ENCODE measurements at places on chromosomes 2 and 18.

DNA sequence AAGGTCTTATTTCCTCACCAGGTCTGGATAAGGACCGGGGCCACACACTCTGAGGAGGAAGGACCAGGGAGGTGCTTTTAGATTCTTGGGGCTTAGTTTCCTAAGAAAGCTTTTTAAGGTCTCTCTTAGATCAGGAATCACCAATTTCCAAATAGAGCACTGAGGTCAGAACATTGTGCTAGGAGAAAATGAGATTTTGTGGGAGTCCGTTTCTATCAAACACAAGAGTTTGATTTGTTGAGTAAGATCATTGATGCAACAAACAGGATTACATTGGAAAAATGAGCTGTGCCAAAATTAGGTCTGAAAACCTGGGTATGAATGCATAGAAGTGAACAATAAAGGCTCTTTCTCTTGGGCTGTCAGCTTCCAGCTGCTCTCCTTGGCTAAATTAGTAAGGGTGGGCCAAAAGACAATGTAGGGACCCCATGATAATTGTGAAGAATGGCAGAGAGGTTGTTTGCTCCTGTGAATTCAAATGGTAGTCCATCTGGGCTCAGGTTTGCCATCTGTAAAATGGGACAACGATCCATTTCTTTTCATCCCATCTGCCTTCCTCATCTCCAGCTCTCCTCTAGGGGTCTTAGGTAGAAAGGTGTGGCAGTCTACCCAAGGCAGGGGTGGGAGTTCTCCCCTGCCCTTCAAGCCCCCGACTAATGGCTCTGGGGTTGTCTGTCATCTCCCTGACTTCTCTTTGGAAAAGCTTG lies 20.0 kb downstream of the IGFBP2 start:
- no peak for DNase-seq

DNA sequence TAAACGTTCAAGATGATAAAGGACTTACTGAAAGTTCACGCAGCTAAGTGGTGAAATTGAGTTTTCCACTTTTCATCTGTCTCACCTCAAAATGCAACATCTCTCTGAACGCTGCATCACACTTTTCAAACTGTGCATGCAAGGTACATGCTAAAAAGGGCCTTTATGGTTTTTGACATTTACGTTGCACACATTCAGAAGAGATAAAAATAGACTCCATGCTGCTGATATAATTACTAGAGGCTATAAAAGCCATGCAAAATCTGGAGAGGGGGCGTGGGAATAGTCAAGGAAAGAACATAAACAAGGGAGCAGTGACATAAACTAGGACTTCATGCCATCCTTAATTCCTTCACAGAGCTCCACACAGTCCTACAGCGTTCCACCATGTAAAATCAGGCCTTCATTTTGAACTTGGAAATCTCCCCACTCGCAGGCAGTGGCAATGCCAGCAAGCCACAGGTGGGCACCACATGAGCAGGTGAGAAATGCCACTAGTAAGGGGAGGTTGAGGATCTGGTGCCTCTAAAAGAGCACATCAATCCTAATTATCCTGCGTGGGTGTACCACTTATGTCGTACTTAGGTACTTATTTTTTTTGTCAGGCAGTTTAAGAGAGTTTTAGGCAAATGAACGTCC lies 71.4 kb downstream of the ZEB2 start:
- no peak for DNase-seq

- peak; percentile 24 for DNase-seq
Measured at GRCh38 chr2:241064008-241064801, 37.9 kb downstream of the MTERF4 start.

- DNase-seq: no peak
Measured at GRCh38 chr2:101265893-101266499, 13.3 kb downstream of the CNOT11 start.

- DNase-seq: no peak
Measured at GRCh38 chr2:188381614-188382013, 89.9 kb downstream of the GULP1 start.

- no peak for DNase-seq
Measured at GRCh38 chr2:222332116-222332515, 33.3 kb upstream of the PAX3 start.

- no peak for DNase-seq
Measured at GRCh38 chr2:190607657-190608357, 41.1 kb upstream of the NAB1 start.

GRCh38 chr18:75231053-75231406 lies 20.4 kb downstream of the TSHZ1 start:
- DNase-seq: no peak

DNA sequence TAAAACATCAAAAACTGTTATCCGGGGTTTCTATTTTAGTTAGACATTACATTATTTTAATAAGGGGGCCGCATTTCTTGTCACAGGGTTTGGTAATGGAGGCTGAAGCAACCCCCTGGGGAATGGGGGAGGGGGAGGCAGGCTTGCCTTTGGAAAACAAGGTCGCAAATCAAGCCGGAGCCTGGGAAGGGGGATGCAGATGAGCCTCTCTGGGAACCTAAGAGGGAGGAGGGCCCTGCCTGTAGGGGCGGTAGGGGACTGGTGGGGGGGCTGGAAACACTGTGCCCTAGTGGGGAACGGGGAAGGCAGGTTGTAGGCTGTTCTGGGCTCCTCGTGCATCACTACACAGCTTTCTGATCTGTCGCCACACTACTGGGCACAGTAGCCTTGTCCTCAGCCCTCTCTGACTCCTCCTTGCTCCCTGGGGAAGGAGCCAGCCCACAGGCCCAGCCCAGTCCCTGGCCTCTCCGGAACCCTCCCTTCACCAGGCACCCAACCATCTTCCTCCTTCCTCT lies 170.2 kb upstream of the SMAD2 start:
- DNase-seq: no peak

DNA sequence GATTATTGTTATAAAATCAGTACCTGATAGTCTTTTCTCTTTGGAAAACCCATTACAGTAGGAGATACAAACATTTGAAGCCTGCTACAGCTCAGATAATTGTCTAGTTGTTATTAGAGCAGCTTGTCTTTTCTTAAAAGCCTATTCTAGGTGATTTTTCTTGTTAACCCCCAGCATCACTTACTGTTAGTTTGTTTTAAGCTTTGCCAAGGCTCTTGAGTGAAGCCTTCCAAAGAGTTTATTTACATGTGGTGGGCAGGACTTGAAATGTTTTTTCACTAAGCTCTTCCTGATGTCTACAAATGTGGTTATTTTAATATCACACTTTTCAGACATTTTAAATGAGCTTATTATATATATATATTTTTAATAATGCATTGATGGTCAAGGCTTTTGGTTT lies 791.3 kb downstream of the PLCL1 start:
- DNase-seq: no peak

GRCh38 chr2:26359886-26360473 lies 13.4 kb upstream of the ADGRF3 start:
- no peak for DNase-seq

- no peak for DNase-seq
Measured at GRCh38 chr2:144405982-144406788, 113.7 kb downstream of the ZEB2 start.

- no peak for DNase-seq
Measured at GRCh38 chr2:68607837-68608236, 35.5 kb upstream of the PROKR1 start.

- no peak for DNase-seq
Measured at GRCh38 chr2:238525990-238526389, 99.3 kb downstream of the ASB1 start.

DNA sequence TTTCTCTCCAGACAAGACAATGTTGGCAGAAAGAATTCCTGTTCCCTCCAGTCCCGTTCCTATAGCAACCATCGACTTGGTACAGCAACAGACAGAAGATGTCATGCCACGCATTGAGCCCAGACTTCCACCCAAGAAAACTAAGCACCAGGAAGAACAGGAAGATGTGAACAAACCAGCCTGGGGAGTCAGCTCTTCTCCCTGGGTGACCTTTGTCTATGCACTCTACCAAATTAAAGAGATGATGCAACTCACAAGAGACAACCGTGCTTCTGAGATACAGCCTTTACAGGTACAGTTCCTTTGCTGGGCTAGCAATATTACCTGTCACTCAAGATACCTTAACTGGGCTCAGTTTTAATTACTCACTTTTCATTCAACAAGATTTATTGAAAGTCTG lies 37.1 kb downstream of the NEMP2 start:
- no peak for DNase-seq

GRCh38 chr2:150646746-150647145 lies 159.3 kb upstream of the RND3 start:
- DNase-seq: no peak

DNA sequence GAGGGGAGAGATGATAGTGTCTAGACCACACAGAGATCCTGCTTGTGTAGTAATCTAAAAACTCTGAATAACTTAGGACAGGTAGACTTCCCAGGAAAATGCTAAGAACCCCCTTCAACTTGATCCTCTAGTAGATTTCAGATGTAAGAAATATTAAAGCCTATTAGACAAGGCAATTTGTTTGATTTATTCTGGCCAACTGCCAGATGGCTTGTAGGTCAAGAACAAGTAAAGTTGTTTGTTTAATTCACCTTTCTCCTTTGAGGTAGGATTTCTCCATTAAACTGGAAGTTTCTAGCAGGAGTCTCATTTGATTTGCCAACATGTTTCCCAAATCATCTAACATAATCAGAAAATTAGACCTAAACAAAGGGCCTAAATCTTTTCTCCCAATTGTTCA lies 48.6 kb downstream of the SH3RF3 start:
- DNase-seq: no peak

DNA sequence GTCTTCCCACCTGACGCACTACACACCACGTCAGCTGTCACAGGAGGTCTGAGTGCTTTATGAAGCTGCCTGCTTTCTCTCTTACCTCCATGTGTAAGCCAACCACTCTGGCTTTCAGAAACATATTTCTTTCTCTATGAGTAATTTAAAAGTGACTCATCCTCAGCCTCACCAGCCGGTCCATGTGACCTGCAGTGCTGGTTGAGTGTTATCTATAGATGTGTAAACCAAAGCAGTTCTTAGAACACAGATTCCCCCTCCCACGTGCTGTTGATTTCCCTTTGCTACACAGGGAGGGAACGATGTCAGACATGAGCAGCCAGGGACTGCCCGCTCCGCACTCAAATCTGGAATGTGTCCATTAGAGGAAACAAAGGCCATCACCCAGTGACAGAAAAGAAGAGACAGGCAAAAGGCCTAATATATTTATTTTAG lies 157.8 kb downstream of the BCL2 start:
- peak; percentile 73 for DNase-seq

DNA sequence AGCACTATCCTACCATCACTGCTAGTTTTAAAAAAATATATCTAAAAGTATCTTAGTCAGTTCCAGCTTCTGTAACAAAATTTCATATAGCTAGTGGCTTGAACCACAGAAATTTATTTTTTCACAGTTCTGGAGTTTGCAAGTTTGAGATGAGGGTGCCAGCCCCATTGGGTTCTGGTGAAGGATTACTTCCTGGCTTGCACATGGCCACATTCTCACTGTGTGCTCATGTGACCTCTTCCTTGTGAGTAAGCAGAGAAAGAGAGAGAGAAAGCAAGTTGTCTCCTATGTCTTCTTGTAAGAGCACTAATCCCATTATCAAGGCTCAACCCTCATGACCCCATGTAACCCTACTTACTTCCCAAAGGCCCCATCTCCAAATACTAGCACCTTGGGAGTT lies 158.9 kb downstream of the DOK6 start:
- DNase-seq: no peak

DNA sequence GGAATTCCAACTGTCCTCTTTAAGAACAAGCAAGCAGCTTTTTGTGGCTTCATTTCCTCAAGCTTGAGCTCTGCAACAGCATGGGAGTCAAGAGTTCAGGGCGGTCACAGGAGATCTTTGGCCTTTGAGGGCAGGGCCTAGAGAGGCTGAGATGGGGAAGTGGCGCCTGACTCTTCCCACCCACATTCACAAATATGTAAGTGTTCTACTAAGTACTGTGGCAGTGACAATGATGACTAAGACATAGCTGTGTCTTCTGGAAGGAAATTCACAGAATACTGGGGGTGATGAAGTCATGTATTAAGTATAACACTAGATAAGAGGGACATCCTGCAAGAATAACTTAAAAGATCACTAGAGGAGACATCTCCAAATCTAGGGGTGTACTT lies 15.0 kb downstream of the RND3 start:
- DNase-seq: no peak

- no peak for DNase-seq
Measured at GRCh38 chr2:71581026-71581425, 127.7 kb downstream of the DYSF start.

- DNase-seq: no peak
Measured at GRCh38 chr2:30968660-30969397, 161.6 kb upstream of the CAPN13 start.

DNA sequence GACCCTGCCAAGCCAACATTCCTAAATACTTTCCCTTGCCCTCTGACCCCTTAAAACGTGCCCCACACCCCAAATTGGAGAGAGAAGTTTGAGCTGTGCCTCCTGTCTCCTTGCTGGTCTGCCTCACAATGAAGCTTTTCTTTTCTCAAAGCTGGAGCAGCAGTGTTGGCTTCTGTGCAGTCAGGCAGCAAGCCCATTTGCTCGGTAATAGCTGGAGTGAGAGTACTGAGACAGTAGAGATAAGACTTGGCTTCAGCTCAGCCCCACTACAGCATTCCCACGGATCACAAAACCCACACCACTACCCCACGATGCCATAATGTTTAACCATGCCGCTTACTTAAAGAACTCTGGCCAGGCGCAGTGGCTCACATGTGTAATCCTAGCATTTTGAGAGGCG lies 73.0 kb downstream of the NCAPH start:
- DNase-seq: no peak

DNA sequence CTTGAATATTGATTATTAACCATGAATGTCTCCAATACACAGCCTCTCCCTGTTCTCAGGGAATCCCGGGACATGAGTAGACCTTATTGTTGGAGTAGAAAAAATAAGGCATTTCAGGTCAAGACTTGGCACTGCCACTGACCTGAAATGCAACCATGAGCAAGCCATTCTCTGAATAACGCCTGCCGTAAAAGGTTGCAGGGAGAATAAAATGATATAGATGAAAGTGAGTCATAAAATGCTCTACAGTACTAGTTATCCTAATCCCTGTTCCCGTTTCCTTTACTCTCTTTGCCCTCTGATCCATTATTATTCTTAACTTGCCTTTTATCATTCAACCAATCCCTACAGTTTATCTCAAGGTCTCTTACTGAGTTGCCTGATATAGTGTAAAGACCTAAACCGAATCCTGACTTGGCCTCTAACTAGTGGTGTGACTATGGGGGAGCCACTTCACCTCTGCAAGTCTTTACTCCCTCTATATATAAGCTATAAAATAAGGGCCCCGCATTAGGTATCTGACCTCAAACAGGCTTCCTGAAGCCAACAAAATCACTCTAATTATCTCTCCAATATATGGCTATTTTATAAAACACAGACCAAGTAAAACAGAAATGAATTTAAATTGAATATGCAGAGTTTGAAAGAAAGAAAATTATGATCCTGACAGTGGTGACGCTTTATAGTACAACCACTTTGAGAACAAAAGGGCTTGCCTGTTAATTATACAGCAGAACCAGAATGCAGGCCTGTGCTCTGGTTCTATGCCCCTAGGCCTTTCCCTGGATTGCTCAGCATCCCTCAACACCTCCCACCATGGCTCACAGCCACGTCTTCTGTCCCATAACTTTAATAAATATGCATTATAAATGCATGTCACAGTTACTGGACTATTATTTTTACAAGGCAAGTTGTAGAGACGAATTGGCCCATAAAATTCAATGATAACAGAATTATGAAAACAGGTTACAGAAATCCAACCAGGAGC lies 183.1 kb downstream of the STK39 start:
- no peak for DNase-seq

- DNase-seq: peak; percentile 69
Measured at GRCh38 chr2:74002505-74003421, 18.1 kb downstream of the TET3 start.
